ENCODE measurements at places on chromosomes 1 and 21.

DNA sequence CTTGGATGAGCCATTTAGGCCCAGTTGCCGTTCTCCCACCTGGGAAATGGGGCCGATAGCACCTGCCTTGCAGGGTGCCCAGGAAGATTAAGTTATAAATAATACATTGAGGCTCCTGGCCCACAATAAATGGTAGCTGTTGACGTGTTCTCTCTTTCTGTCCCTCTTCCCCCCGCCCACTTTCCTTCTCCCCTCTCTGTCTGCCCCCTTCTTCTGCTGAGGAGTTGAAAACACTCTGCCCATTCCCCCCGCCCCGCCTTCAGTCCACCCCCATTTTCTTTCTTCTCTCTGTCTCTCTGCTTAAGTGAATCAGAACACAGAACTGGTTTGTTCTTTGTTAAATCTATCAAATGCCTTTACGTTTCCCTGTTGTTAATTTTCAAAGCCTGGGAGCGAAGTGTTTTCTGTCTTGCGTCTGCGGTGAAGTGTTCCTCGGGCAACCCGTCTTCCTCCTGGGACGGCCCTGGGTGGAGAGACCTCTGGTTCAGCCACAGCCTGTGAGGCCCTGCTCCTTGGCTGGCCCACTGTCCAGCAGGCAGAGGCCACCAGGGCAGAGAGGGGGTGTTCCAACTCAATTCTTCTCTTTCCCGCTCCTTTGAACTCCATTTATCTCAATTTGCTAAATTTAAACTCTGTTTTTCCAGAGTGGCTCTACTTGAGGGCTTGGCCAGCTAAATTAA, 29.3 kb upstream of the SELENON start:
- DNase-seq = no peak

DNA sequence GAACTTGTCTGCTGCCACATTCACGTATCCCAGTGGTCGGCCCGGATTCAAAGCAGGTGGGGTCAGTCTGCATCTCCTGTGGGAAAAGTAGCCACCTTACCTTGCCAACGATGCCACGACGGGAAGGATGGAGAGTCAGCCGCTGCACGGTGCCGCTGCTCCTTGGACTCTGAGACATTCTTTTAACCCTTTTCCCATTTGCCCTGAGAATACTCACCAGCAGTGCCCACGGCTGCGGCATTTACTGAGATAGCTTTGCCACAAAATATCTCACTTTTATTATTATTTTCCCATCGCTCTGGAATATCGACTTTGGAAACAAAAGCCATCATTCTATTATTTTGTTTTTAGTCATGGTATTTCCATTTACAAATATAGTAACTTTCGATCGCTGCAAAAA, 15.3 kb upstream of the TTC34 start:
- DNase-seq = no peak

GRCh38 chr1:90434460-90434859, 282.6 kb downstream of the BARHL2 start:
- no peak for DNase-seq

GRCh38 chr1:233256191-233256590, 39.3 kb downstream of the PCNX2 start:
- DNase-seq = no peak

GRCh38 chr1:231442735-231443134, 20.6 kb upstream of the EGLN1 start:
- no peak for DNase-seq
